Epithelial cell of proximal tubule (primary cell): ENCODE measurements at places on chromosomes 13 and 19.

- no peak for DNase-seq
These were observed 375.6 kb downstream of the COG6 start for GRCh38 chr13:40031031-40031430.

- no peak for DNase-seq
These were observed 4.7 kb downstream of the ZNF446 start for GRCh38 chr19:58480831-58481230.

- no peak for DNase-seq
These were observed 8.0 kb downstream of the MED26 start for GRCh38 chr19:16620018-16620417.

DNA sequence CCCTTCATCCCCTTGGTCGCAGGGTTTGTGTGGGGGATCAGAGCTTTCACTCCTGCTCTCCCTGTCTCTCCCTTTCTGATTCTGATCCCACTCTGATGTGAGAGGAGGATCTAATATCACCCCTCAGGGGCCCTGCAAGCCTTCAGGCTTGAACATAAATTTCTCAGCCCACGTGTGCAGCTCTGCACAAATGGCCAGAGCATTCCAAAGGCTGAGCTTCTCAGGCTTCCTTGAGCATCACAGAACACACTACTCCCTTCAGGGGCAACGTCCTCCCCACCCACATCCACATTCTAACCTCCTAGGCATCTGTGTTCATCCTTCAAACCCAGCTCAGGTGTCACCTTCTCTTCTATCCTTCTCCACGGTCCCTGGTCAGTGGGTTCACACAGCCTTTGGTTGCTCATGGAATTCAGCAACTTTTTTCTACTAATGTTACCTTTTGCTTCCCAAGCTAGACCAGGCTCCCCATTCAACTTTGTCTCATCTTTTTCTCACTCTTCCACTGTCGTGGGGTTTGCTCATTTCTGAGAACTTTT, 24.4 kb upstream of the DOCK9 start:
- no peak for DNase-seq

GRCh38 chr19:51751655-51752054, at the start of gene FPR1:
Gene FPR1 (minus strand): TSS chr19:51751878. CDS start chr19:51746994, 4,884 bp downstream.
- DNase-seq, result no peak

- DNase-seq, result no peak
These were observed 70.5 kb downstream of the ZNF568 start for GRCh38 chr19:36986601-36987000.

GRCh38 chr13:93714171-93714570, 487.6 kb downstream of the GPC6 start:
- DNase-seq, result no peak

GRCh38 chr13:74528734-74529513, 394.7 kb upstream of the KLF12 start:
- DNase-seq, result no peak

GRCh38 chr19:18282021-18282787, 782 bp upstream of the JUND start:
- no peak for DNase-seq

DNA sequence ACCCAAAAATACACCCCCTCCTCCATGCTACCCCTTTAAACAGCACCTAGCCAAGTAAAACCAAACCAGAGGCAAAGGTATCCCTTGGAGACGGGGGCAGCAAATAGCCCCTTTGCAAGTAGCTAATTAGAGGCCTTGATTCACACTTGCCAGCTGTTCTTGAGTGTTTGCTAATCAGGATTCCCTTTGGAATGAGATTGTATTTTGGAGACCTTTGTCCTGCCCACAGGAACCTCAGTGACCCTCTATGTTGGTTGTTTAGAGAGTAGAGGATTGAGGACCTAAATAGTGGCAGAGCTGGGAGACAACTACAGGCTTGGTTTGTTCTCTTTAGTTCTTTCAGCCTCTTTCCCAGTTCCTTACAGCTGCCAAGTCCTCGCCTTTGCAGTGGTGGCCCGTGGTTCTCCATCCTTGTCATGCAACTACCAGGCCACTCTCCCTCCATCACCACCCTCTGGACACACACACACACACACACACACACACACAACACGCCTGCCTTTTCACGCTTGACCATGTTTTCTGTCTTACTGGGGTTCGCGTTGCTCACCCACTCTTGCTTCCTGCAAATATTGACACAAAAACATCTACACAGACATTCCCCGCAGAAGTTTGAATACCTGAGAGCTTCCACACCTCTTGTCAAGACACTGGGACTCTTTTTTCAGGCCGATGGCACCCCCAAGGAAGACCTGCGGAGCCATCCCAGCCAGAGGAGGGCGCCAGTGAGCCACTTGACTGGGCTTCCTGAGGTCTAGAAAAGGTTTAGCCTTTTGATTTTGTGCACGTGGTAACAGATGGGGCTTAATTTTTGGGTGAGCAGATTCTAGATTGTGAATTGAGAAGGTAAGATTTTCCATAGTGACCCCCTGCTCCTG, 80.0 kb upstream of the GPR183 start:
- DNase-seq, result no peak

DNA sequence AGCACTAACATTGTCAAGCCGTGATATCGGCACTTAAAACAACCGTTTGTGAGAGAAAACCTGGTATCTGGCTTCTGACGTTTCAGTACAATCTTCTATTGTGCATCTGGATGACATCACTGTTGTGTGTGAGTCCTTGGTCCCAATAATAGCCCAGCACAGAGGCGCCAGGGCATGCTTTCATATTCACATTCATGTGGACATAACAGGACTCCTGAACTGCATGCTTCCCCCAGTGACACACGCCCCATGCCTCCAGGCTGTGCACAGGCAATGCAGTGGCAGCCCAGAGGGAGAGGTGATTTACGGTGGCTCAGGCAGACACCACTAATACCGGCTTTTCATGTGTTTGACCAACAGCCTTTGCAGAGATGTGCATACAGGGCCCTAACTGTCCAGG, 58.1 kb downstream of the MRPL57 start:
- DNase-seq, result no peak

DNA sequence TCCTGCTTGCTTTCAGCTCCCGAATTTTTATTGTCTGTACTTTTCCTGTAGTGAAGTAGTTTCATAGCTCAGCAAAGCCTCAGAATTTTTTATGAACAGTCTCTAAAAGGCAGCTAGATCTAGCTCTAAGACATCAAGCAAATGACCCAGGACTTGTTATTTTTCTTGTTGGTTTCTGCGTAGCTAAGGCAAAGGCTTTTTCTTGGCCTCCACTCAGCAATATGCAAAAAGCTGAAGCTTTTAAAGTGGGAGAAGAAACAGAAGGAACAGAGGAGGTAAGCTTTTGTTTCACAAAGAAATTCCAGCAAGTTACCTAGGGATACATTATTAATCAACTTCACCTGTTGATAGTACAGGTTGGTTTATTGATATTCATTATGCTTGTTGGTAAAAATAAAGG, 235.9 kb downstream of the PCDH20 start:
- DNase-seq, result no peak

- DNase-seq, result no peak
These were observed 30.0 kb upstream of the TPT1 start for GRCh38 chr13:45370922-45371406.

DNA sequence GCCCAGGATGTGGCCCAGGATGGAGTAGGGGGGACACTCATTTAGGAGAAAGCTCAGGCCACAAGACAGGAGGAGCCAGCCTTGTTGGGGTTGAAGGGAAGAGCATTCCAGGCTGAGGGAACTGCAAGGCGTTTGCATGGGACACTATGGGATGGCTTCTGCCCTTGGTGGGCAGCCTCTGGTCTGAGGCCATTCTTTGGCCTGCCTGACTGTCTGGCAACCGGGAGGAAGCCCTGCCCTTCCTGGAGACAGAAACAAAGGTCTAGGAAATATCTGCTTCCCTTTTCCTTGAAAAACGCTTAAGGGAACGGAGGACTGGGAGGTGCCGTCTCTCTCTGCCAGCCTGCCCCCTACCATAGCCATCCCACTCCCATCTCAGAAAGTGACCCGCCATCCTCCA, 2.8 kb upstream of the ICAM1 start:
- no peak for DNase-seq

GRCh38 chr19:3516675-3517207, 10.6 kb downstream of the FZR1 start:
- no peak for DNase-seq

DNA sequence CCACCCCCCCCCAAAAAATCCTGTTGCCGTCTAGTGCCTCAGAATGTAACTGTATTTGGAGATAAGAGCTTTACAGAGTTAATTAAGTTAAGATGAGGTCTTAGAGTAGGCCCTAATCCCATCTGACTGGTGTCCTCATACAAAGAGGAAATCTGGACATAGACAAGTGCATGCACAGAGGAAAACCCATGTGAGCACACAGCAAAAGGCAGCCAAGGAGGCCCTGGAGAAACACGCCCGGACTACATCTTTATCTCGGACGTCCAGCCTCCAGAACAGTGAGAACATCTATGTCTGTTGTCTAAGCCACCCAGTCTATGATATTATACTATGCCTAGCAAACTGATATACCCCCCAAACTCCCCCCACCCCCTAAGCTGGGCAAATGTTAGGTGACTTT, 193.8 kb downstream of the KATNAL1 start:
- no peak for DNase-seq

- no peak for DNase-seq
These were observed 86.5 kb downstream of the NUFIP1 start for GRCh38 chr13:44902738-44903137.

DNA sequence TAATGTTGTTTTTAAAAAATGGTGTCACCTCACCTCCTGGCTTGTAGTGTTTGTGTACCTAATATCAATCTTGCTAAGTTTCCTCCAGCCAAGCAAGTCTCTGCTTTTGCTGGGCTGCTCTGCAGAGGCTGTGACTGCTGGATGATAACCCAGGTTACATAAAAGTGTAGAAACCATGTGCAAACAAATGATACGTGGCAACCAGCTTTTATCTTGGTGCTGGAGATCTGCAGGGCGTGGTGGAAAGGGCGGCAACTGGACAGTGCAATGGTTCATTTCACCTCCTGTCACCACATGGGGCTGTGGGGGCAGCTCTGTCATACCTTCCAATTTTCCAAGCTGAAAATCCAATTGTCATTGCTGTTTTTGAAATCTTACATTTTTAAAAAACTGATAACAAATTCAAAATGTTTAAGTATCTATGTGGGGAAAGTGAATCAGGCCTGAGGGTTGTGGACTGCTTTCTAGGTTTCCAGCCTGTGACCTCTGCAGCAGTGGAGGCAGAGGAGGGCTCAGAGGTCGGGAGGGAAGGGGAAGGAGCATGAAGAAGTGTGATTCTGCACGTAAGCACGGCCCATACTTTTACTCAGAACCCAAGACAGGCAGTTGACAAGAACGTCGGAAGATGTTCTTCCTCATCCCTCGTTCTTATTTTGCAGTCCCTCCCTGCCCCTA, 9.7 kb downstream of the GPR42 start:
- DNase-seq, result no peak

GRCh38 chr19:39199025-39199424, 2.3 kb downstream of the NCCRP1 start:
- peak; percentile 42 for DNase-seq

- no peak for DNase-seq
These were observed 12.0 kb upstream of the CEACAM21 start for GRCh38 chr19:41563854-41564514.

GRCh38 chr19:55465460-55466240, 1.1 kb upstream of the C19orf85 start:
- no peak for DNase-seq

- no peak for DNase-seq
These were observed 7.5 kb upstream of the ARHGEF18 start for GRCh38 chr19:7340959-7341837.

GRCh38 chr19:7355871-7356270, 7.1 kb downstream of the ARHGEF18 start:
- no peak for DNase-seq

GRCh38 chr13:86000546-86000945, 201.3 kb upstream of the SLITRK6 start:
- no peak for DNase-seq

DNA sequence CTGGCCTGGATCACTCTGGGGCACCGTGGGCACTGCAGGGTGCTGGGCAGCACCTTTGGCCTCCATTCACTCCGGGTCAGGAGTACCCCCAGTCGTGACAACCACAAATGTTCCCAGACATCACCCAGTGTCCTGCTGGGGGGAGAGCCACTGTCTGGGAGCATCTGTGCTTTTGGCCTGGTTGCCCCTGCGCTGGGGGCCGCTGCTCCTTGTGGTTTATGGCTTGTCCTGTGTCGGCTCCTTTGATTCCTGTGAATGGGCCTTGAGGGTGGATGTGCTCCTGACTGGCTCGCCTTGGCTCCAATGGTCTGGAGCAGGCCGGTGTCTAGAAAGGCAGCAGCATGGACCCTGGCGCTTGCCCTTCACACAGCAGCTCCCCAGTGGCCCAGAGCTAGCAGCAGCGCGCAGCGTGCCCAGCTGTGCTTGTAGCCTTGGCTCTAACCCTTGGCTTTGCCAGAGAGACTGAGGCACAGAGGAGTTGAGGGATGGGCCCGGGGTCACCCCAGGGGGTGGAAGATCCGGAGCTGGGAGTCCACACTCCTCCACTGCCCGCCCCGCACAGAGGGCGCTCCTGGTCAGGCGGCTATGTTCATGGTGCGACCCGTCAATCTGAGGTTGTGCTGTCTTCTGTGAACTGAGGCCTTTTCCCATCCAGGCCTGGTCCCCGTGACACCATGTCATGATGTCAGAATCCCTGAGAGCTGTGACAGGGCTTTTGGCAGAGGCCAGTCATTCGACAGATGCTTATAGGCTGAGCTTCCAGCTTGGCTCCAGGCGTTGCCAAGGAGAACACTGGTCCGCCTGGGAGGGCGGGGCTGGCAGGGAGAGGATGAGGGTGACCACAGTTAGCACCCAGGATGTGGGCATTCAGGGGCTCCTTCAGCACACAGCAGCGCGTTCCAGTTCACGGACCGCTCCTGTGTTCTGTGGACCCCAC, 4.1 kb downstream of the DAZAP1 start:
- no peak for DNase-seq

DNA sequence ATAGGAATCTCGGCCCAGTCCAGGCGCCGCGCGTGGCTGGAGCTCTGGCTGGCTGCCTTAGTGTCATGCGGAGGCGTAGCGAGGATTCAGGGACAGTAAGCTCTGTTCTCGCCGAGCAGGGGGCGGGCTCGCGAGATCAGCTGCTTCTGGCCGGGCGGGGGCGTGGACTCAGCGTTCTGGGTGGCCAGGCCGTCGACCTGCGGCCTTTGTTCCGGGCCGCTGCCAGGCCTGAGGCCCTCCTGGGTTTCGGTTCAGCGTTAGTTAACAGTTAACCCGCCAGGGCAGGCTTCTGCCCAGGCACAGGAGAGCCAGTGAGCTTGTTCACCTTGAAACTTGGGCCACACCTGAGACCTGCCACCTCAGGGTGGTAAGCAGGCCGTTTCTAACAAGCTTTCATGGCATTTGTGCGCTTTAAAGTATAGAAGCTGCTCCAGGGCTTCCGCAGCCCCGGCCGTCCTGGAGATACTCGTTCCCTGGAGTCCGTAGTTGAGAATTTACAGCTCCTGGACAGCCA, 332.2 kb upstream of the SGCG start:
- DNase-seq, result peak; percentile 66
